ENCODE measurements at places on chromosomes 4 and X. TPM values are rescaled to one million over a fixed set of nuclear protein-coding genes. Genes with fewer than 3 reads are reported as not detected.
A peak's percentile ranks its signal among the peaks of the same experiment; 100 is the strongest.

Gene VSIG4
- 30.4 TPM for total RNA-seq

Gene FATE1
- not detected for total RNA-seq

Gene ZDHHC15
- total RNA-seq, result 0.42 TPM

Gene EXOC1L
- not detected for total RNA-seq

DNA sequence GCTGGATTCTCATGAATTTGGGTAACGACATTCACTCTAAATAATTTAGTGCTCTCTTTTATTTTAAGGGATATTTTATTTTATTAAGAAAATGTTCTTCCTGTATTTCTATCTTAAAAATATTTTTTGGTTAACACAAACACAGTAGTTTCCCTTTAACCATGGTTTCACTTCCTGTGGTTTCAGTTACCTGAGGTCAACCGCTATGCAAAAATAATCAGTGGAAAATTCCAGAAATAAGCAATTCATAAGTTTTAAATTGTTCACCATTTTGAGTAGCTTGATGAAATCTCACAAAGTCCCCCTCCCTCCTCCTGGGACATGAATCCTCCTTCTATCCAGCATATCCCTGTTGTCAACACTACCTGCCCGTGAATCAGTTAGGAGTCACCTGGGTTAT, 71.4 kb downstream of the GBA3 start:
- DNase-seq, result no peak

DNA sequence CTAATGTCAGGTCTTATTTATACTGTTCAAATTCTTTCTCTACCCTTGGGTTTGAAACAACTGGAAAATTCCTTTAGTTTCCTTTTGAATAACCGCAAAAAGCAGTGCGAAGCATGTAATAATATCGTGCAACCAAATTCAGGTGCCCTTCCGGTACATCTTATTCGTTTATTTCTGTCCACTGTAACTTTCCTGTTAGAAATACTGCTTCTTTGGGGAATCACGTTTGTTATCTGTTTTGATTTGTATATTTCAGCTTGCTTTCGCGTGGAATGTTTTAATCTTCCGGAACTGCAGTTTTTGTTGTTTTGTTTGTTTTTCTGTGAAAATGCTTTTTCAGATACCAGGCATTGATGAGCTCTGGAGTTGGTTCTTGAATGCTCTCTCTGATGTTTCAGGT, 85.7 kb upstream of the HPRT1 start:
- DNase-seq, result no peak

GRCh38 chrX:71098302-71098701, 2.7 kb downstream of the FOXO4 start:
- DNase-seq, result peak; percentile 50

All from left colon (tissue), 2 donors.